Left ventricle myocardium superior (tissue), 1 donor: ENCODE measurements at places on chromosomes 6 and 20. TPM values are rescaled to one million over a fixed set of nuclear protein-coding genes. Genes with fewer than 3 reads are reported as not detected.

UNC5CL gene
- total RNA-seq, result 0.20 TPM

MYL9 gene
- total RNA-seq, result 1,967 TPM

TGM2 gene
- total RNA-seq, result 473 TPM

GNMT gene
- 2.0 TPM for total RNA-seq

APOM gene
- 2.4 TPM for total RNA-seq

PM20D2 gene
- total RNA-seq, result 11.8 TPM

DNA sequence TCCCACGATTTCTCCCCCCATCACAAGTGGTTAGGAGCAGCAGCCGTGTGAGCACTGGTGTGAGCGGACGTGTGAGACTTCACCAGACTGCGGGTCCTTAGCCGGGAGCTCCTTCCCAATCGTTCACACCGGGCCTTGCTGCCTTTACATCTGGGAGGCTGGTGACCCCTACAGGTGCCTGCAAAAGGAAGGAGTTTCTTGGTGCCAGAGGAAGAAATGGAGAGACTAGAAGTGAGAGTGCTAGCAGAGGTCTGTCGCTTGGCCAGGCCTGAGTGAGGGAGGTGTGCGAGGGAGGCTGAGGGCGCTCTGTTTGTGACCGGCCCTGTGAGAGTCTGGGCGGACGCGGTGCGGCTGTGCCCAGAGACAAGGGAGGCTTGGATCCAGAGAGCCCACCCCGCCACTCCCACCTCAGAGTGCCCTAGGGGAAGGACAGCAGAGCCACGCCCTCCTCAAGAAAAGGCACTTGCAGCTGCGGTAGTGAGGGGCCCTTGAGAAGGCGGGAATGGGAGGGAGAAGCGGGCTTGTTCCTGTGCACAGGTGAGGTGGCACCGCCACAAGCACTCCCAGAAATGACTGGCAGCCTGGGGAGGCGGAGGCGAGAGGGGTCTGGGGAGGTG, 10.0 kb upstream of the ARMC2 start:
- no peak for DNase-seq

- peak; percentile 91 for DNase-seq
Observed at GRCh38 chr20:35447082-35447789, 8.2 kb upstream of the CEP250 start.

DNA sequence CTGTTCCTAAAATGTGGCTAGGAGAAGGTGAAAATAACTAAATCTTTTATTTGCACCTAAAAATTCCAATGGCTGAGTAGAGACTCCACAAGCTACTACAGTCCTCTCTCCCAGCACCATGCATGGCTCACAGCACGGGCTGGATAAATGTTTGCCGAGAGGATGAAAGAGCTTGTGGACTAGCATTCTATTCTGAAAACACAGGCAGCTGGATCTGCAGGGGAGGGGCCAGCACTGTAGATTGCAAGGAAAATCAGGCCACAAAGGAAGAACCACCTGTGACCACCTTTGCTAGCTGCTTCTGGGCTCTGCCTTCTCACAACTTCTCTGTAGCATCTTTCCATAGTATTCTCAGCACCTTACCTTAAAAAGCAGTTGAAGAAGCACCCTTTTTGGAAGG, 46.6 kb downstream of the CLIC5 start:
- DNase-seq, result no peak

DNA sequence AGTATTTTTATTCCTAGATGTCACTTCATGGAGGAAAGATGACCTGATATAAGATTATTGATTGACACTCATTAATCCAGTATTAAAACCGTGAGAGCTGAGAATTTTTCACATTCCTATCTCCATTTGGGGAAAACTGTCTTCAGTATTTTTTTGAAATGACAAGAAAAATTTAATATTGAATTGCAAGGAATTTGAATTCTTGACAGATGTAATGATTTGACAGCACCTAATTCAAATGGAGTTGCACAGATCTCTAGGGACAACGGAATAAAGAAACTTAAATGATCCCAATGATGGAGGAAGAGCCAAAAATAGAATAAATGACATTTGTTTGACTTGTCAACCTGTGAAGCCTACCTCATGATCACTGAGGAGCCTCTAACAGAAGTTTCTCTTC, 1591.4 kb downstream of the HACE1 start:
- DNase-seq, result no peak

- peak; percentile 86 for DNase-seq
Observed at GRCh38 chr20:50191065-50191543, 474 bp downstream of the CEBPB start.

GRCh38 chr20:48970681-48971365, 49.3 kb downstream of the ARFGEF2 start:
- DNase-seq, result no peak
